ENCODE measurements at places on chromosomes 6 and 20. TPM values are rescaled to one million over a fixed set of nuclear protein-coding genes. Genes with fewer than 3 reads are reported as not detected.

The TAF4 gene
- 30.1 TPM for total RNA-seq

The SRSF3 gene
- 689 TPM for total RNA-seq

The BMP5 gene
- not detected for total RNA-seq

The CDH4 gene
- total RNA-seq, result 7.4 TPM

The NRN1 gene
- total RNA-seq, result 0.26 TPM

The ANKRD66 gene
- not detected for total RNA-seq

The IRF4 gene
- 2.1 TPM for total RNA-seq

The CST7 gene
- not detected for total RNA-seq

The WFDC12 gene
- total RNA-seq, result not detected

The SMPDL3A gene
- total RNA-seq, result 3.5 TPM

The HUS1B gene
- total RNA-seq, result 0.75 TPM

The GRM4 gene
- 18.7 TPM for total RNA-seq

The HLA-DOA gene
- total RNA-seq, result 23.7 TPM

DNA sequence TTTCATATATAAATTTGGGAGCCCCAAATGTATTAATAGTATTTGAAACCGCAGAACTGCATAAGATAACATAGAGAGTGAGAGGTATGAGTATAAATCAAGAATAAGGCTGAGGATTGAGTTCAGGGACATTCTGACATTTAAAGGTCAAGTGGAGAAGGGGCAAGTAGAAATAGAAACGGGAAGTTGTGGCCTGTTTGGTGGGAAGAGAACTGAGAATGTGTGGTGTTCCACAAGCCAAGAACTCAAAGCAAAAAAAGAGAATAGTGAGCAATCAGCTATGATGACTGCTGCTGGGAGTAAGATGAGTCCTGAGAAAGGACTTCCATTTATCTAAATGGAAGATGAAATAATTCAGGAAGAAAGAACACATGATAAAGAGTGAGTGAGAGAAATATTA is 418.4 kb downstream of the CD109 start:
- H3K27ac ChIP-seq, result no peak overlapping the region
- no peak for DNase-seq
- H3K27me3 ChIP-seq, result no peaks in the 10 kb centered on the region
- no peaks in the 10 kb centered on the region for H3K4me1 ChIP-seq

- peaks cover 29% of the 10 kb centered on the region for H3K4me1 ChIP-seq
- no peak overlapping the region for H3K27ac ChIP-seq
- no peaks in the 10 kb centered on the region for H3K27me3 ChIP-seq
These were observed 4.9 kb downstream of the VSTM2L start for GRCh38 chr20:37907677-37908401.

- H3K27me3 ChIP-seq, result no peaks in the 10 kb centered on the region
- H3K36me3 ChIP-seq, result no peaks in the 10 kb centered on the region
- H3K27ac ChIP-seq, result no peak overlapping the region
- peaks cover 5% of the 10 kb centered on the region for H3K4me1 ChIP-seq
- H3K4me3 ChIP-seq, result no peak overlapping the region
- peak; percentile 70 for DNase-seq
These were observed 42.4 kb downstream of the LCA5 start for GRCh38 chr6:79494841-79495240.

GRCh38 chr20:15370370-15370769 is 1033.0 kb upstream of the FLRT3 start:
- no peak overlapping the region for H3K4me3 ChIP-seq
- no peaks in the 10 kb centered on the region for H3K27me3 ChIP-seq
- H3K4me1 ChIP-seq, result no peaks in the 10 kb centered on the region

DNA sequence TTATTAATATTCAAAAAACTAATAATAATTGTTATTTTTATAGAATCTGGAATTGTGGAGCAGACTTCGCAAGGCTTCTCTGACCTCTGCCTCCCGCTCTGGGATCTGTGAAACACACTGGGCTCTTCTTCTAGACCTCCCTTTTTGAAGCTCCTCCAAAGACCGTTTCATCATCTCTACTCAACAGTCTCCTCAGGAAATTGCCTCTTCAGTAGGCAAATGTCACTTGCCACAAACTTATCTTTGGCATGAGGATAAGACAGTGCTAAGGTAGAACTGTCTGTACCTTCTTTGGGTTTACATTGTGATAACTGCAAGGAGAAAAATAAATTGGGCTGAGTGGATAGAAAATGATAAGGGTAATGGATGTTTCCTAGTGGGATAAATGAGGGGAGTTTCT is 2.3 kb upstream of the MAS1L start:
- H3K4me1 ChIP-seq, result no peaks in the 10 kb centered on the region
- no peak for DNase-seq
- H3K36me3 ChIP-seq, result no peaks in the 10 kb centered on the region
- no peak overlapping the region for H3K4me3 ChIP-seq
- no peak overlapping the region for H3K27ac ChIP-seq

- H3K4me1 ChIP-seq, result no peaks in the 10 kb centered on the region
- H3K36me3 ChIP-seq, result no peaks in the 10 kb centered on the region
- H3K4me3 ChIP-seq, result no peak overlapping the region
- H3K27me3 ChIP-seq, result no peaks in the 10 kb centered on the region
- H3K27ac ChIP-seq, result no peak overlapping the region
These were observed 647.3 kb upstream of the DEFB115 start for GRCh38 chr20:30610029-30610693.

DNA sequence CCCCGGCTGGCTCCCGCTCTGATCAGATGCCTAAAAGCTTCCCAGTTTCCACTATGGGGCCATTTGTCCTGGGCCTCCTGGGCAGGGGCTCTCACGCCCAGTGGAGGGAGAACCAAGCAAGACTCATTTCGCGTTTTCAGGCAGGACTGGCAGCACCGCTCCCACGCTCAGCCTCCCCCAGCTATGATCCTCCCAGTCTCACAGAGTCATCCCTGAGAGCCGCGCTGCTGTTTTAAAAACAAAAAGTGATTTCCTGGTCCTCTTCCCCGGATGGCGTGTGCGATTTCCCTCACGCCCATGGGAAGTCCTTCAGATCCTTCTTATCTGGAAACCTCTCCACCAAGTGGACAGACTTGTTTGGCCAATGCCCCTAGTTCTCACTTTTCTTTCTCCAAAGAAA is at the start of gene ADGRF5:
Gene ADGRF5 (minus strand): TSS at position 208 of the 400 bp plus-strand sequence. CDS start 15,176 bp downstream, outside the sequence.
- H3K27me3 ChIP-seq, result no peaks in the 10 kb centered on the region
- H3K4me1 ChIP-seq, result no peaks in the 10 kb centered on the region
- H3K36me3 ChIP-seq, result no peaks in the 10 kb centered on the region
- no peak within 1 kb of the TSS for H3K4me3 ChIP-seq
- no peak within 1 kb of the TSS for H3K27ac ChIP-seq
- DNase-seq, result no peak

DNA sequence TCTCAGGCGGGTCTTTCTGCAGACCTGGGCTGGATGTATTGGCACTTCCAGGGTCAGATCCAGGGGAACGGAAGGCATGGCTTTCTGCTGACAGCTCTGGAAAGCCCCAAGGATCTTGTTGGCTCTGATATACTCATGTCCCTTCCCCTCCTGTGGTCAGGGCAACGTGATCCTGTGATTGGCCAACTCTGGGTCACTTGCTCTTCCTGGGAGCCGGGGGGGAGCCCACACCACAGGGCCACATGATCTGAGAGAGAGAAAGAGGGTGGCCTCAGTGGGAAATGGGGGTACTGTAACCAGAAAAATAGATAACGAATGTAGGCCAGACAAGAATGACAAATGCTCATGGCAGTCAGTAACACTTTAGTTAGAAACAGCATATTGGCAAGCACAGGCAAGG is 223.0 kb downstream of the NFATC2 start:
- no peak overlapping the region for H3K4me3 ChIP-seq
- no peaks in the 10 kb centered on the region for H3K4me1 ChIP-seq
- no peak overlapping the region for H3K27ac ChIP-seq
- no peaks in the 10 kb centered on the region for H3K36me3 ChIP-seq
- no peak for DNase-seq

GRCh38 chr20:63700199-63701050 is 4.0 kb downstream of the TNFRSF6B start:
- no peak overlapping the region for H3K4me3 ChIP-seq
- no peaks in the 10 kb centered on the region for H3K27me3 ChIP-seq
- no peak overlapping the region for H3K27ac ChIP-seq
- H3K36me3 ChIP-seq, result no peaks in the 10 kb centered on the region

- H3K36me3 ChIP-seq, result peaks cover 52% of the 10 kb centered on the region
- H3K4me3 ChIP-seq, result no peak overlapping the region
- no peaks in the 10 kb centered on the region for H3K27me3 ChIP-seq
These were observed 16.5 kb downstream of the PPP1R10 start for GRCh38 chr6:30600451-30600961.

- H3K4me3 ChIP-seq, result no peak overlapping the region
- H3K27me3 ChIP-seq, result no peaks in the 10 kb centered on the region
- H3K4me1 ChIP-seq, result no peaks in the 10 kb centered on the region
- H3K36me3 ChIP-seq, result no peaks in the 10 kb centered on the region
- no peak overlapping the region for H3K27ac ChIP-seq
These were observed 17.2 kb downstream of the GDAP1L1 start for GRCh38 chr20:44264287-44264686.

- H3K36me3 ChIP-seq, result no peaks in the 10 kb centered on the region
- no peaks in the 10 kb centered on the region for H3K4me1 ChIP-seq
- H3K27ac ChIP-seq, result no peak overlapping the region
- H3K27me3 ChIP-seq, result no peaks in the 10 kb centered on the region
These were observed 28.3 kb downstream of the LINC00237 start for GRCh38 chr20:21077809-21078345.

DNA sequence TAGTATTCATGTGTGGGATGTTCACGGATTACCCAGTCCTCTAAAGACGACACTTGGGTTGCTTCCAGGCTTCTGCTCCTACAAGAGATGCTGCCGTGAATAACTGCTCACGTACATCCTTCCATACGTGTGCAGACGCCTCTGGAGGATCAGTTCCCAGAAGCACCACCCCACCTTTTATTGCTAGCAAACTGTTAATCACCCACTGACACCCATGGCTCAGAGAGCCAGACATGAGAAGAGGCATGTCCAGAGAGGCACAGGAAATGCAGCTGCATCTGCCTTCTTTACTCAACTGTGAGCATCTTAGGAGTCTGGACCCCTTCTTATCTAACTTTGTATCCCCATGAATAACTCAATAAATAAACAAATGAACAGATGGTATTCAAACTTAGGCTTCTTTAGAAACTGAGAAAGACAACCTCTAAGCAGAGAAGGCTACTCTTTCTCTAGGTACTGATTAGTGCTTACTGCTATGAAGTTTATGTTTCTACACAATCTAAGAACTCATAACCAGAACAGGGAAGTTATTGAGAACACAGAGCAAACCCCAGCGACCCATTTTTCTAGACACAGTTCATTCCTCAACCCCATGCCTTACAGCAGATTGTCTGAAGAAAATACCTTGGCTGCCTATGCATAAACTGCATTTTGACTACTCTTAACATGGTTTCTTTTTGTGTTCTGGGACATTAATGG is 228.7 kb upstream of the RREB1 start:
- H3K27ac ChIP-seq, result no peak overlapping the region
- no peaks in the 10 kb centered on the region for H3K36me3 ChIP-seq
- no peaks in the 10 kb centered on the region for H3K4me1 ChIP-seq
- no peaks in the 10 kb centered on the region for H3K27me3 ChIP-seq
- DNase-seq, result no peak

- H3K27me3 ChIP-seq, result no peaks in the 10 kb centered on the region
- no peaks in the 10 kb centered on the region for H3K4me1 ChIP-seq
- no peaks in the 10 kb centered on the region for H3K36me3 ChIP-seq
- no peak for DNase-seq
These were observed 145.2 kb upstream of the HEY2 start for GRCh38 chr6:125604257-125604656.

- no peak overlapping the region for H3K4me3 ChIP-seq
- no peak for DNase-seq
- no peak overlapping the region for H3K27ac ChIP-seq
- no peaks in the 10 kb centered on the region for H3K36me3 ChIP-seq
These were observed 810.6 kb downstream of the EPHA7 start for GRCh38 chr6:92608751-92609150.

DNA sequence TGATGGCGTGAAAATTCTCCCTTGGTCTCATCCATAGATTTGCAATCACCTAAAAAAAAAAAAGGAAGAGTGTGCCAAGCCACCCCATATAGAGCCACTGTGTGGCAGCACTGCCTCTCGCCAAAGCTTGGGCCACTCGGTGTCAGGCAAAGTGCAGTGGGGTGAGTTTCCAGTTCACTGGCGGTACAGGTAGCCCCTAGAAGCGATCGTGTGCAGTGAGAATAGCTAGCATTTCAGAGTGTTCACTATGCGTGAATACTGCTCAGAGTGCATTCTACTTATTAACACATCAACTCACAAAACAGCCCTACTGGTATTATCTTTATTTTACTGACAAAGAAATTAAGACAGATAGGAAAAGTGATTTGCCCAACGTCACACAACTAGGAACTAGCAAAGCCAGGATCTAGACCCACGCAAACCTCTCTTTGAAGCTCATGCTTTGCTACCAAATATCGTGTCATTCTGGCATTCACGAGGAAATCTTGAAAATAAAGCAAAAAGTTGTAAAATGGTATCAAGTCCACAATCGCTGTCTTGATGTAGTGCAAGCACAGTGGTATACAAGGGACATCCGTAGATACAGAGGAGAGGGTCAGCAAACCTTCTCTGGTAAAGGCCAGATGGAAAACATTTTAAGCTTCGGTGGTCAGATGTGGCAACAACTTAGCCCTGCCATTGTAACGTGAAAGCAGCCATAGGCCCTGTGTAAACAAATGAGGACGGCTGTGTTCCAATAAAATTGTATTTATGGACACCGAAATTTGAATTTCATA is 10.4 kb upstream of the GCNT2 start:
- no peaks in the 10 kb centered on the region for H3K36me3 ChIP-seq
- H3K4me1 ChIP-seq, result no peaks in the 10 kb centered on the region
- no peaks in the 10 kb centered on the region for H3K27me3 ChIP-seq
- H3K4me3 ChIP-seq, result no peak overlapping the region
- peak; percentile 62 for DNase-seq

GRCh38 chr6:4805553-4806336 is 29.5 kb downstream of the CDYL start:
- no peak for DNase-seq
- H3K36me3 ChIP-seq, result no peaks in the 10 kb centered on the region
- H3K4me1 ChIP-seq, result peaks cover 11% of the 10 kb centered on the region
- H3K4me3 ChIP-seq, result no peak overlapping the region

- H3K4me3 ChIP-seq, result no peak overlapping the region
- H3K27me3 ChIP-seq, result no peaks in the 10 kb centered on the region
- no peaks in the 10 kb centered on the region for H3K36me3 ChIP-seq
- no peak overlapping the region for H3K27ac ChIP-seq
- peaks cover 2% of the 10 kb centered on the region for H3K4me1 ChIP-seq
These were observed 55.3 kb upstream of the BTN3A2 start for GRCh38 chr6:26309731-26310142.

DNA sequence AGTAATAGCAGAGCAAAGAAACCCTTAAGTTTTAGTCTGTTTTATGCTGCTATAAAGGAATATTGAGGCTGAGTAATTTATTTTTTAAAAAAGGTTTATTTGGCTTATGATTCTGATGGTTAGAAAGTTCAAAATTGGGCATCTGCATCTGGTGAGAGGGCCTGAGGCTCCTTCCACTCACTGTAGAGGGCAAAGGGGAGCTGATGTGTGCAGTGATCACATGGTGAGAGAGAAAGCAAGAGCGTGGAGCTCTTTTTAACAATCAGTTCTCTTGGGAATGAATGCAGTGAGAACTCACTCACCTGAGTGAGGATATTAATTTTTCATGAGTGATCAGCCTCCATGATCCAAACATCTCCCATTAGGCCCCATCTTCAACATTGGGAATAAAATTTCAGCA is 36.4 kb upstream of the SAMD3 start:
- no peak overlapping the region for H3K27ac ChIP-seq
- no peaks in the 10 kb centered on the region for H3K4me1 ChIP-seq
- H3K4me3 ChIP-seq, result no peak overlapping the region
- no peaks in the 10 kb centered on the region for H3K36me3 ChIP-seq
- H3K27me3 ChIP-seq, result no peaks in the 10 kb centered on the region
- no peak for DNase-seq
